ENCODE measurements at places on chromosomes 3 and 15.

GRCh38 chr3:1404270-1404962, 311.6 kb downstream of the CNTN6 start:
- DNase-seq, result no peak

DNA sequence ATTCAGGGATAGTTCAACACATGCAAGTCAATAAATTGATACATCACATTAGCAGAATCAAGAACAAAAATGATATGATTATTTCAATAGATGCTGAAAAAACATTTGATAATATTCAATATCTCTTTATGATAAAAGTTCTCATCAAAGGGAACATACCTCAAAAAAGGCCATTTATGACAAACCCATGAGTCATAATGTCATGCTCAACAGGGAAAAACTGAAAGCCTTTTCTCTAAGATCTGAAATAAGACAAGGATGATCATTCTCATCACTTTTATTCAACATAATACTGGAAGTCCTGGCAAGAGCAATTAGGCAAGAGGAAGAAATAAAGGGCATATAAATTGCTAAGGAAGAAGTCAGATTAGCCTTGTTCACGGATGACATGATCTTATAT, 54.1 kb upstream of the TMEM158 start:
- no peak for DNase-seq

DNA sequence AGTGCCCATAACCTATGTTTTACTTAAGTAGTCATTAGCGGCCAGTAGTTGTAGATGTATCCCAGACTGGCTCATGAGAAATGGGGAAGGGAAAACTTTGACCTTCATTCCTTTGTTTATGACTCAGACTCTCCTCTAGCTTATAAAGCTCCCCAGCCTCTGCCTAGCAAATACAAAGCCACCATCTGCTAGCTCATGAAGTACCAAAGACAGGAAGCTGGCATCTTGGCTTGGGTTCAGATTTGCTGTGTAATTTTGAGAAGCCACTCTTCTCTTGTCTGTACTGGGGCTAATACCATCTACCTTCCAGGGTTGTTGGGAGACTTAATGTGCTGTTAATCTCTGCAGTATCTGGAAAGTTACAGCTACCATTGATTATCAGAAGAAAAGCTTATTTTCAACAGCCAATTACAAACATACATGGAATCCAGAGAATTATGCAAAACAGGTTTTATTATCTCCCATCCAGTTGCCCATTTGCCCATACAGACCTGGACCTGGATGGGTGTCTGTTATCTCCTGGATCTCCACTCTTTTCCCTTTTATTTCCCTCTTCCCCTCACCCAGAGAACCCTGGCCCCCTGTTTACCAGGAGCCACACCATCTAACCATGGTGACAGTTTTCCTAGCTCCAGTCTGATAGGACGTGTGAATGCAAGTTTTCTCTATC, 153.8 kb downstream of the SEMA6D start:
- no peak for DNase-seq

- DNase-seq, result no peak
These were observed 27.2 kb downstream of the TFRC start for GRCh38 chr3:196054661-196055060.

DNA sequence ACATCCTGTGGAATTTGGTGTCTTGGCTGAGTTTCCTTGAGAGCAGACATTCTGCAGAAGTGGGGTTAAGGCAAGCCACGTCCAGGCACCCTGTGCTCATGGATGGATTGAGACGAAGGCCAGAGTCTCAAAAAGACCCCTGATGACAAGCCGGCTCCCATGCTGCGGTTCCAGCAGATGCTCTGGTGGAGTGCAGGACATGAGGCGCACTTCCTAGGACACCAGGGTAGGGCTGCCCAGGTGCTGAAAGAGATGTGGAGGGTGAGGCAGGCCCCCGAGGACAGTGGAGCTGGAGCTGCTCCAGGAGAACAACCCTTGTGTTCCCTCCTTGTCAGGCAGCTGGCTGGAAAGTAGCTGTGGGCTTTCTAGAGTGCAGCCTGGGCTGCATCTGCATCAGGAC, 81.0 kb downstream of the ASB7 start:
- DNase-seq, result no peak
